ENCODE measurements at places on chromosomes 2 and 18.

DNA sequence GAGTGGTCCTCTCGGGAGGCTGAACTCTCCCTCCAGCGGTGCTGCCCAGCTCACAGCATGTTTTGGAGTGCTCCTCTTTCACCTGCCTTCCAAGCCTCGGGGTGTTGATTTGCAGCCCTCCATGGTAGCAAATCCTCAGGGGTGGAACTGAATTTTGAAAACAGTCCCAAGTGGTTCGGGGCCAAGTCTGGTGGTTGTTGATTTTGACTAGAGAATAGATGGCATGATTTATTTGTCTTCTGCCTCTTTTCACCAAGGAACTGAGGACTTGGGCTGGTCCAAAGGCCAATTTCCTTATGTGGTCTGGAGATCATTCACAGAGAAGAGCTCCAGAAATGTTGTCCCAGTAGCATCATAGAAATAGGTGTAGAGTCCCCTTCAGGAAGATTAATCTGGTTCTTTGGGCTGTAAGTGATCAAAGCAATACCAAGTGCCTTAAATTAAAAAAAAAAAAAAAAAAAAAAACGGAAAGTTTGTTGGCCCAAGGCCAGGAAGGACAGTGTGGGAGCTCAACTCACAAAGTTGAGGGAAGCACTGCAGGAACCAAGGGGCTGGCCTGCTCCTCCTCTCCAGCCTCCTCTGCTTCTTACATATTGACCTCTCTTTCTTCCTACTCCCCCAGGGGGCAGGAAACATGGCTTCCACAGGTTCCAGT, 2.5 kb upstream of the DES start:
- no peak for DNase-seq

- no peak for DNase-seq
Observed at GRCh38 chr2:133287709-133288108, 280.6 kb downstream of the NCKAP5 start.

DNA sequence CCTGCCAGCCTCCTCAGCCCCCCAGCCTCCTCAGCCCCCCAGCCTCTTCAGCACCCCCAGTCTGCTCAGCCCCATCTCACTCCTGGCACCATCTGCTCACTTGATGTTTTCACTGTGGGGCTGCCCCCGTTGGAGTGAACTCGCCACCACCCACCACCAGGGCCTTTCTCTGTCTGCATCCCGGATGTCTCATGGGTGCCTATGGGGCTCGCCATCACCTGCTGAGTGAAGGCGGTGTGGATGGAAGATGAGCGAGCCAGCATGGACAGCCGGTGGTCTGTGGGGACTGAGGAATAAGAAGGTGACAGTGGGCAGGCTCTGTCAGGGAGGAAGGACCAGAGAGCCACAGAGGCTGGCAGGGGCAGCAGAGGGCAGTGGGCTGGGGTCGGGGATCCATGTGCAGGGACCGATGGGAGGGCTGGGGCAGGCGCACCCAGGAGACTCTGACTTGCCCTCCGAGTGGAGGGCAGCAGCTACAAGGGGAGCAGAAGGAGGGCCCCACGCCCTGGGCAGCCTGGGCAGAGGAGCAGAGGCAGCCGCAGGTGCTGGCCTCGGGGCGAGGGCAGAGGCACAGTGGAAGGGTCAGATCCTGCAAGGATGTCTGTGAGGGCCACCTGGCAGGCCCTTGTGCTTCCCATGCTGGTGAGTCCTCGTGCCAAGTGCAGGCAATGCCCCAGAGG, 74.7 kb upstream of the ODC1 start:
- DNase-seq: no peak

DNA sequence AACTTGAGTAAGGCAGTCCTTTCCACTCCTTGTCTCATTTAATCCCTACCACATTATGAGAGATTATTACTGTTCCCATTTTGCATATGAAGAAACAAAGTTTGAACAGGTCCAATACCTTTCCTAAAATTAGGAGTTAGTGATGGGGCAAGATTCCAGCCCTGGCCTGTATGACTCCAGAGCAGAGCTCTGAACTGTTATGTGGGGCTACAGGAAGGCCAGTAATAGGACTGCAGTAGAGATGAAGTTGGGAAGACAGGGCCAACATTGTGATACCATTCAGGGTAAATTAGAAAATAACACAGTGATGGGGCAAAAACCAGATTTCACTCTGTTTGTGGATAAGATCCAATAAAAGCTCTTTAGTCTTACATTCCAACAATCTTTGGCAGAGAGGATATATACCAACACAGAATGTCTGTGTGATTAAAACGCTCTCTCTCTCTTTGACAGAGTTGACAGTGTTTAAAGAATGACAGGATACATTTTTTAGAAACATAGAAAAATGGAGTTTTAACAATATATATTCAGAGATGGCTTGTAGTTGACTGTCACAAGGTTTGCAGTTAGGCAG, 22.7 kb downstream of the KATNAL2 start:
- no peak for DNase-seq

Data from T47D (cell line).